ENCODE measurements at places on chromosomes 7 and 10.
A peak's percentile ranks its signal among the peaks of the same experiment; 100 is the strongest.

DNA sequence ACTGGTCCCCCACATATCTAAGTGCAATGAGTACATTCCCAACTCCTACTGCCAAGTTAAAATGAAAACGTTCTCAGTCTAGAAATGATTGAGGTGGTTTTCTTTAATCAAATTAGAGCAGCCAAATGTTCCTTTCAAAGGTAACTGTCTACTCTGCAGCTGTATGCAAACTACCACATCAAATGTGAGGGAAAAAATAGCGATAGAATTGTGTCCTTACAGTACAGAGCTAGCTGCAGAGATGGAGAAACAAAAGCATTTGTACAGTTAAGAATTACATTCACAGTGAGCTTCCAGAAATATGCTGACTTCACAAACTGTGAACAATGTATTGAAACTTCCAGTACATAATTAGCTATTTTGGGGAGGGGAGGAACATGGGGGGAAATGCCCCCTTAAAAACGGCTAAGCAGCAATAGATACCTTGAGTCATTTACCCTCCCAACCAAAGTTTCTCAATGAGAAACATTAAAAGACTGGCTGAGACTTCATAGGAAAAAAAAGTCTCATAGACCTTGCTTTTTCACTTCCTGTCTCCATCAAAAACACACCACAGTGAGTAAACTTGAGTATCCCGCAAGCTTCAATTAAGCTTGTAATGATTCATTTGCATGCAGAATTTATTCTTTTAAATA is 22.9 kb downstream of the CDK6 start:
- DNase-seq = peak; percentile 29

- peak; percentile 71 for DNase-seq
These were observed 28.0 kb upstream of the TNS3 start for GRCh38 chr7:47609803-47610452.

- DNase-seq = no peak
These were observed 52.8 kb downstream of the CDK6 start for GRCh38 chr7:92783260-92784201.

DNA sequence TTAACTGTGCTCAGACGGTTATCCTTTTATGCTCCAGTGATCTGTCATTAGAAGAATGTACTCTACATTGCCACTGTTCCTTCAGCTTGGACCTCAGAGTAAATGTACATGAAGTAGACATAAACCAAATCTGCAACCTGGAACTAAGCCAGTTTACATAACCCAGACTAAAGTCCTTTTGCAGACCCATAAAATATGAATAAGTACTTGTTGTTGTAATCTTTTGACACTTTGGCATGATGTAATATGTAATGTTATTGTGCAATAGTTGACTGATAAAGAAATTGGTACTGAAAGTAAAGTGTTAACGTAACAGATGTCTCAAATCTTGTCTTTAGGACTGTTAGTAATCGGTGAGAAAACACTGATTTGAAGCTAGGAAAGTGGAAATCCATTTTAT is 115.8 kb upstream of the SORCS1 start:
- DNase-seq = no peak

GRCh38 chr7:54964136-54964535 is 54.7 kb upstream of the EGFR start:
- no peak for DNase-seq

- no peak for DNase-seq
These were observed 40.8 kb downstream of the RGS10 start for GRCh38 chr10:119501690-119502089.

DNA sequence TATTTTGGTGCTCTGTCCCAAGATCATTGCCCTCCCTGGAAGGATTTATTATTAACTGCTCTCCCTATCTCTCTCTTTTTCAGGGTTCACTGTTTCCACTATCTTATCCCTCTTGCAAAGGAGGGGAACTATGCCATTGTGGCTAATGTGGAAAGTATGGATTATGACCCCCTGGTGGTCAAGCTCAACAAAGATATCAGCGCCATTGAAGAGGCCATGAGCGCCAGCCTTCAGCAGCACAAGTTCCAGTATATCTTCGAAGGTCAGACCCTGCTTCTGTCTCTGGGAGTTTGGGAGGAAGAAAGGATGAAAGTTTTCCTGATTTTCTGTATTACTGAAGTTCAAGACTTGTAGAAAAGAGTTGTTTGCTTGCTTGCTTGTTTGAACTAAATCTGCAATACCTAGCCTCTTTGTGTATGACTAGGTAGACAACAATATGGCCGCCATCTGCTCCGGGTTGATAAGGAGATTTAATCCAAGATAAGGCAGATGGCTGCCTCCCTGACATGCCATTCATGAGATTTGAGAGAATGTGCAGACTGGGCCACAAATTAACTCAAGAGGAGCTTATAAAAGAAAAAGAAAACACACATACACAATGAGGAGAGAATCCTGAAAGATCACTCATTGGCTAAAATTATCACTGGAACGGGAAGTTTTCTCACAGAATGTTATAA is 122.2 kb upstream of the LRGUK start:
- DNase-seq = no peak

DNA sequence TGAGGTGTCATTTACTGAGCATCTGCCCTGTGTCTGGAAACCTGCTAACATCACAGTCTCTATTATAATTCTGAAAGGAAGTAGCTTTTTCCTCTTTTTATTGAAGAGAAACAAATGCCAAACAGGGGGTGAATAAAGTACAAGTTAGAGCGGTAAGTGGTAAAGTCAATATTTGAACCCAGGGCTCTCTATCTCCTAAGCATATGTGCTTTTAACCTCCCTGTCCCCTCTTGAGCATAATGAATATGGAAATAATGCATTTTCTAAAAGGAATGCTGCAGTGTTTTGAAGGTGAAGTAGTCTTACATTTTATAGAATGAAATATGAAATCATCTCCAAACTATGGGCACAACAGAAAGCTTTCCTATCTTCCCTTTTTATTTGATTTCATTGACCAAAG is 196.7 kb downstream of the KIAA1217 start:
- DNase-seq = no peak

- DNase-seq = no peak
These were observed 3.0 kb upstream of the PRSS37 start for GRCh38 chr7:141844256-141844655.

- DNase-seq = no peak
These were observed 322.4 kb upstream of the KLF6 start for GRCh38 chr10:4107285-4107851.

- no peak for DNase-seq
These were observed 110.4 kb downstream of the NRCAM start for GRCh38 chr7:108345710-108346336.

GRCh38 chr10:70772627-70773026 is 12.6 kb downstream of the TBATA start:
- DNase-seq = no peak

DNA sequence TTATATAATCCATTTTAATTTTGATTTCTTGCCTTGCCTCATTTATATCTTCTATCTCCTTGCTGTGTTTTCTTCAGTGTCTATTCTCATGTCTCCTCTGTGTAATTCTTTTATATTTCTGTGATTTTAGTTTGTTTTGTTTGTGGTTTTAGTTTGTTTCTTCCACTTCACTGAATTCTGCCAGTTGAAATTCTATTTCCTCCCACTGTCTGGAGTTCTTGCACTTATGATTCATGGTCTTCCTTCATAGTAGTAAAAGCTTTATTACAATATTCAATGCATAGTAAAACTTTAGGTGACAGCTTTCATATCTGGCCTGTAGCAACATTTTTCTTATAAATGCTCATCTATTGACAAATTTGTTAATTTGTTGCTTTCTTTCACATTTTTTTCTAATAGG is 113.3 kb downstream of the MAGI2 start:
- no peak for DNase-seq

GRCh38 chr10:128073890-128074289 is 52.3 kb downstream of the MKI67 start:
- no peak for DNase-seq

- DNase-seq = no peak
These were observed 15.7 kb downstream of the SEPTIN7 start for GRCh38 chr7:35816514-35816913.

GRCh38 chr10:3495281-3495680 is 289.7 kb downstream of the KLF6 start:
- peak; percentile 20 for DNase-seq

GRCh38 chr7:4744391-4745264 is 30.8 kb upstream of the AP5Z1 start:
- DNase-seq = peak; percentile 100

DNA sequence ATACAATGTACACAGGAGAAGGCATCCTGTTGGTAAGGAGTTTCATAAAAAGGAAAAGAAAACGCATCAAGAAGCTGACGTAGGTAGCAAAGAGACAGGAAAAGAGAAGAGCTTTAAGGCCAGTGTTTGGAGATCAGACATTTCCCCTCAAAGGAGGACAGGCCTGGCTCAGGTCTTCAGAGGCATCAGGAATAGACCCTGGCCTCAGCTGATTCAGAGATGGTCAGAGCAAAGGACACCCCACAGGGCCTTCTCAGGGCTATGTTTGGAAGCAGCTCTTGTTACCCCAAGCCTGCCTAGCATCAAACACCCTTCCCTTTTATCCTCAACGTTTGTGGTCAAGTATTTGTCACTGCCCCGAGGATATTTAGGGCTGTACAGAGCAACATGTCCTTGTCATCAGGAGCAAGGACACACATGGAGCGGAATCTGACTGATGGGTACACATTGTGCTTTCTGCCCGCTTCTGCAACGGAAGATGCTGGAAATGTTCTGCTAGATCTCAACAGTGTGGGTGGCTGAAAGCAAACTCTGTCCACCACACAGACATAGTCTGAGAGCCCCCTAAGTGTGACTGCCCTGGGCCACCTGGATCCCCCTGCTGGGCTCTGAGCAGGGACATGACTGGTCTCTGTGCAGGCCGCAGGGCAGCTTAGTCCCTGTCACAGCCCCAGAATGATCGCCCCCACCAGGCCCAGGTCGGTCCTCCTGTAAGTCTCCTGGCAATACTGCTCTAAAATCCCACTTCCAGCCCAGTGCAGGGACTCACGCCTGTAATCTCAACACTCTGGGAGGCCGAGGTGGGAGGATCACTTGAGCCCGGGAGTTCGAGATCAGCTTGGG is 1.0 kb upstream of the ZDHHC4 start:
- DNase-seq = no peak

GRCh38 chr10:129509155-129509554 is 42.1 kb downstream of the MGMT start:
- DNase-seq = no peak

DNA sequence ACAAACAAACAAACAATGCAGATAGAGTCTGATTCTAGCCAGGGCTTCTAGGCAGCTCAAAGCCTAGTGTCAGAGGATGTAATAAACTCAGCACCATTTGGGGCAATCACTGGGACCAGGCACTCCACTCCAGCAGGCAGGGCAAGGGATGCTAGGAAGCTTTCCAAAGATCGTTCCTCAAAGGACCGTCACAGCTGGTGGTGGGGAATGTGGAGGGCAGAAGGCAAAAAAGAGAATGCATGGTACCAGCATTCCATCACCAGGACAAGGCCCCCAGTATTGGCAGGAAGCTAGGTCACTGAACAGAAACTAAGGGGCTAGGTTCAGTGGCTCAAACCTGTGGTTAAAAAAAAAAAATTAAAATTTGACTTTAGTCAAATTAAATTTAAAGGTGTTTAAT is 94.2 kb downstream of the CUL2 start:
- no peak for DNase-seq

DNA sequence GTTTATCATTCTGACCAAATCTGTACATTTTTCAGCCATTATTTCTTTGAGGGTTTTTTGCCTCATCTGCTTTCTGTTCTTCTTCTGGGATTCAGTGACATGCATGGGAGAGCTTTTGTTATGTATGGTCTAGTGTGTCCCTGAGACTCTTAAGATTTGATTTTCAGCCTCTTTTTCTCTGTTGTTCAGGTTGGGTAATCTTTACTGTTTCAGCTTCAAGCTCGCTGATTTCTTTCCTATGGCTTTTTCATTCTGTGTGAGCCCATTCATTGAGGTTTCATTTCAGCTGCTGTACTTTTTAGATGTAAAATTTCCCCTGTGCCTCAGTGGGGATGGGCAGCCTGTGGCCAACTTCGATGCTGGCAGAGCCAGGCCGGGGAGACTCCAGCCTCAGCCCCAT is 38.1 kb downstream of the FOXK1 start:
- no peak for DNase-seq

DNA sequence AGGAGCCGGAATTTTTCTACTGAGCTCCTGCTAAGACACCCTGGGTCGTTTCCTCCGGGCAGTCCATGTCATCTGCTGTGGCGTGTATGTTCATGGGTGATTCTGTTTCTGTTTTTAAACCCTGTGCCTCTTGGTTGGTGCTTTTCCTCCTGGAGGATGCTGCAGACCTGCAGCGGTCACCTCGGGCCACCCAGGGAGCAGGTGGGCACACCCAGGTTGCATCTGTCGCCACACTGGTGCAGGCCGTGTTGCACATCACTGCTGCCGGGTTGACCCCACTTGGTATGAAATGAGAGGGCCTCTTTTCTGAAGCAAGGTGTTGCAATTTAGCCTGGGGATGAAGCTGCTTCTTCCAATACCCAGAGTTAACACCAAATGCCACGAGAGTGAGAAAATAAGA is 127.2 kb downstream of the CUX1 start:
- no peak for DNase-seq

- peak; percentile 97 for DNase-seq
These were observed 19.3 kb upstream of the ZNF680 start for GRCh38 chr7:64581926-64582894.

GRCh38 chr7:139394540-139394939 is 34.8 kb downstream of the LUC7L2 start:
- no peak for DNase-seq
